ENCODE measurements at places on chromosomes 7 and 10.
A peak's percentile ranks its signal among the peaks of the same experiment; 100 is the strongest.

- DNase-seq = peak; percentile 21
Observed at GRCh38 chr7:1274876-1275375, 42.3 kb downstream of the UNCX start.

GRCh38 chr7:98868450-98868849, 1.4 kb downstream of the TMEM130 start:
- no peak for DNase-seq

- DNase-seq = no peak
Observed at GRCh38 chr10:101120884-101121653, 10.0 kb upstream of the TLX1 start.

DNA sequence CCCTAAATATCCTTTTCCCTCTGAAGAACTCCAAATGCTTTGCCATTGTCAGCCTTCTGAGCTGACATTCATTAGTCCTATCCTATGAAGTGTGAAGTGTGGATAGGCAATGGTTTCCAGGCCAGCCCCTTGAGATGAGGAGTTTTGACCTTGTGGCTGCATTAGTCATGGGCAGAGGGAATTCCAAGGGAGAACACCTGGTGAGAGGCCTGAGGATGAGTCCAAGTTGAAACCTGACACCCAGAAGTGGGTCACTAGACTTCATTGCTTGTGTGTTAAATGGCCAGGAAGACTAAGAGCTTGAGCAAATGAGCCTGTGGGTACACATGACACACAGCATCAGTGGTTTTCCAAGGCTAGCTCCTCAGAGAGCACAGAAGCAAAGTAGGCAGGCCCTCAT, 260.8 kb downstream of the SKAP2 start:
- no peak for DNase-seq

DNA sequence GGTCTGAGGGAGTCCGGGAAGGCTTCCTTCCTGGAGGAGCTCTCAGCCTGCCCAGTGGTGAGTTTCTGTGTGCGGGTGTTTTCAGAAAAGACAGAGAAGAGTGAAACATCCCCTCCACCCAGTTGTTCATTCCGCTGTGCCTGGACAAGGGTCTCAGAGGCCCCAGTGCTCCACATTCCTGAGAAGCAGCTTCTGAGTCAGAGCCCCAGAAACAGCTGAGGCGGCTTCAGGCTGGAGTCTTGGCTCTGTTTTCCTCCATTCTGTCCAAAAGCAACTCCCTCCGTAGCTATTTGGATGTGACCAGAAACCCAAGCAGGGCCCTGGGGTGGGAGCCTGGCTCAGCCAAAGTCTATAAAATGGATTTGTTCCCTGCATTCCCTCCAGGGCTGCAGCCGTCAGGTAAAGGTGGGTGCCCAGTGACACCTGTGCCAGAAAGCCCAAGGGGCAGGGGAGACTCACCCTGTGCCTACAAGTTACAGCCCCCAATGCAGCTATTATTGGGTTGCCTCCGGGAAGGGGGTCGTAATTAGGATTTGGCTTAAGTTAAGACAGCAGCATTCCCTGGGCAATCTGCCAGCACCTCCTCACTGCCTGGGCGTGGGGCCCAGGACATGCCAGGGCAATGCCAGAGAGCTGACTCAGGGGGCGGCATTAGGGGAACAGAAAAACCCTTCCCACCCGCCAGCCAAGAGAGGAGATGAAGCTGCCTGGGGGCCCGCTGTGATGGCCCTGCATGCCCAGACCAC, 13.1 kb upstream of the CAMK2G start:
- peak; percentile 85 for DNase-seq

DNA sequence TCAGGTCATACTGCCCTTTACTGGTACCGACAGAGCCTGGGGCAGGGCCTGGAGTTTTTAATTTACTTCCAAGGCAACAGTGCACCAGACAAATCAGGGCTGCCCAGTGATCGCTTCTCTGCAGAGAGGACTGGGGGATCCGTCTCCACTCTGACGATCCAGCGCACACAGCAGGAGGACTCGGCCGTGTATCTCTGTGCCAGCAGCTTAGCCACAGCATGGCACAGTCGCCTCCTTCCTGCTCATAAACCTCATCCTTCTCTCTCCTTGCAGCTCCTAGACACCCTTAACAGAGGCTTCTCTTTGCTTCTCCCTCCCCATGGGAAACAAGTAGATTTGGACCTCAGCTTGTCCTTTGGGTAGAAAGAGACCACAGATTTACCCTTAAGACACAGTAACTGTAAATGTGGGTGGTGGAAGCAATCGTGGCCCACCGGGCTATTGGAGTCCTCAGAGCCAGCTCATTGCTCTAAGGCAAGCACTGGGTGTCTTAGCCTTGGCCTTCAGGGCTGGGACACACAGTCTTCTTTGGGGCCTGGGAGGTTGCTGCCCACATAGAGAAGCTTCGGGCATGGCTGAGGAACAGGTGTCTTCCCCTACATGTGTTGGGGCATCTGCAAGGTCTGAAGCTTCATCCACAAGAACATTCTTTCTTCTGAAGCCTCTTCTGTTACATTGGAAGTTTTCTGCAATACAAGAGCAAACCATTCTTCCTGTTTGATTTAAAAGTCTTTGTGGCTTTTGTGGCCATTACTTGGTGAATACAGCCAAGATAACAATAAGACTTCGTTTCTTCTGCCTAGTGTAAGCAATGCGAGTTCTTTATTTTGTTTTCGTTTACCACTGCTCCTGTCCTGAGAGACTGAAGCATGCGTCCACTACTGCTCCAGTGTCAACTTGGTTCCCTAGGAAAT, 95.5 kb upstream of the PRSS58 start:
- DNase-seq = no peak

GRCh38 chr7:72078301-72078700, 333.8 kb downstream of the CALN1 start:
- no peak for DNase-seq

- DNase-seq = no peak
Observed at GRCh38 chr10:96701265-96701664, 19.0 kb downstream of the PIK3AP1 start.

DNA sequence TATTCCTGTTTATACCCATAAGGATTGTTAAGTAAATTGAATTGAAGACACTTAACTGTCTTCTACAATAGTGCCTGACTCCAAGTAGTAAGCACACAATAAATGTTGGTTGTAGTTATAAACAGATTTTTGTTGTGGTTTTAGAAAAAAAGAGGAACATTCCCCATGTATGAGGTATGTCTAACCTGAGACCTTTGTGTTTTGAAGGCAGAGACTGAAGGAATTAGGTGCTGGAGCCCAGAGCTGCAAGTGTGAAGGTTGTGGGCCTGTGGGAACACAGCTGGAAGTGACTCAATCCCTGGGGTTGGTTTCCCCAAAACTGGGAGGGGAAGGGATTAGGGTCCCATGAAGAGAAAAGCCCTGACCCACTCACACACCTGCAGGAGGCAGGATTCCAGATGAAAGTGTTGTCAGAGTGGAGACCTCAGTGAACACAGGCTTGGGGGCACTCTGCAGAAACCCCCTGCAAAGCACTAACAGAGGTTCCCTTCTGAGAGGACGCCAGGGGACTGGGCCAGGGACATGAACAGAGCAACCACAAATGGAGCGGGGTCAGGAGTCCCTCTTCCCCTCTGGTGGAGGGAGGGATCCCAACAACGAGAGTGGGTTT, 265.1 kb upstream of the KLF14 start:
- DNase-seq = no peak

GRCh38 chr7:78490524-78490923, 692.0 kb downstream of the PHTF2 start:
- no peak for DNase-seq

DNA sequence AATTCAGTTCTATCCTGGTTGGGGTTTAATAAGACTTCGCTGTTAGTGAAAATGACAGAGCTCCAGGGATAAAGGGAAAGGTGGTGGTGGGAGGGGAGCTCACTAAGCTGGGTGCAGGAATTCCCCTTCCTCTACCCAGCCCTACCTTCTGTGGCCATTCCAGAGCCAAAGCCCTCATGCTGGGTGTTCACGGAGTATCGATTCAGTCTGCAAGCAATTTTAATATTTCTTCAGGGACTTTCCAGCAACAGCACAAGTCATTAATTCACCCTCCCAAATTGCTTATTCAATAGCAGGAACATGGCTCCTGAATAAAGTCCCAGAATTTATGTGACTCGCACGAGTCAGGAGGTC, 22.0 kb downstream of the PAX2 start:
- DNase-seq = no peak

- DNase-seq = no peak
Observed at GRCh38 chr7:92622030-92622429, 31.8 kb upstream of the FAM133B start.

GRCh38 chr10:131017566-131018285, 293.8 kb downstream of the TCERG1L start:
- no peak for DNase-seq

GRCh38 chr7:155951554-155952158, 139.4 kb upstream of the SHH start:
- no peak for DNase-seq

DNA sequence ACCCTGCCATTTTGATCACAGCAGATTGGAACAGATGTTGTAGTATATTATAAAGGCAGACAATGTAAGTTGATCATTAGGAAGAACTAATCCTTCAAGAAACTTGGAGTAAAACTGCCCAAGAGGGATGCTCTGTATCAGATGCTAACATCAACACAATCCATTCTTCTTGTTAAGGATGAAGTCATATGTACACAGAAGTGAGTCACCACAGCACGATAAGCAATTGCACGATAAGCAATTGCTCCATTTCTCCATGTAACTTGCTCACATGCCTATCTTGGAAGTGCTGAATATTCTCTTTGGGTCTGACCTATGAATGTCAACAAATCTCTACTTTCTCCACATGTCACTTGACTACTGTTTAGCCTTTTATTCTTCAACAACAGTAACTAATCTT, 41.5 kb upstream of the DMTF1 start:
- DNase-seq = no peak

DNA sequence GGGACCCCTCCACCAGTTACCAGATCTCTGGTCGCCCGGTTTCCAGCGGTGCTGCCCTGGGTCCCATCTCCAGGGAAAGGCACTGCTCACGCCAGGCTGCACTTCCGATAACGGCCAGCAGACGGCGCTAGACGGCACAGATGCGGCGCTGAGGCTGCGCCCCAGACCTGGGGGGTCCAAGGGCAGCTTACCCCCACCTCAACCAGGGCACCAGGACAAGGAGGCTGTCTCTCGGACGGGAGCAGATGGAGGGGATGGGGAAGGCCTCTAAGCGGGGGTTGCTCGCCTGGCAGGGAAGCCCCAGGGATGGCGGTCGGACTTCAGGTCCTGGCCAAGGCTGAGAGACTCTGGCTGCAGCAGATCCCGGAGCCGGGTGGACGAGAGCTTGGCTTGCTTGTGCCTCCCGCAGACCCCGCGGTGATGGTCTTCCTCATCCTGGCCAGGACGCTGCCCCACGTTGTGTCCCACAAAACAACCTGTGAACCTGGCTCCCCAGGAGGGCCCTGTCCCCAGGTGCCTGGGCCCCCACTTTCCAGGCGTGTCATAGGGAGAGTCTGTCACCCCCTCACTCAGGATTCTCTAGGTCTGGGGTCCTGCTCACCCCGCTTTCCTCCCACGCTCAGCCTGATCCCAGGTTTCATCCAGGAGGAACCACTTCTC, 23.9 kb upstream of the ZNF716 start:
- no peak for DNase-seq

DNA sequence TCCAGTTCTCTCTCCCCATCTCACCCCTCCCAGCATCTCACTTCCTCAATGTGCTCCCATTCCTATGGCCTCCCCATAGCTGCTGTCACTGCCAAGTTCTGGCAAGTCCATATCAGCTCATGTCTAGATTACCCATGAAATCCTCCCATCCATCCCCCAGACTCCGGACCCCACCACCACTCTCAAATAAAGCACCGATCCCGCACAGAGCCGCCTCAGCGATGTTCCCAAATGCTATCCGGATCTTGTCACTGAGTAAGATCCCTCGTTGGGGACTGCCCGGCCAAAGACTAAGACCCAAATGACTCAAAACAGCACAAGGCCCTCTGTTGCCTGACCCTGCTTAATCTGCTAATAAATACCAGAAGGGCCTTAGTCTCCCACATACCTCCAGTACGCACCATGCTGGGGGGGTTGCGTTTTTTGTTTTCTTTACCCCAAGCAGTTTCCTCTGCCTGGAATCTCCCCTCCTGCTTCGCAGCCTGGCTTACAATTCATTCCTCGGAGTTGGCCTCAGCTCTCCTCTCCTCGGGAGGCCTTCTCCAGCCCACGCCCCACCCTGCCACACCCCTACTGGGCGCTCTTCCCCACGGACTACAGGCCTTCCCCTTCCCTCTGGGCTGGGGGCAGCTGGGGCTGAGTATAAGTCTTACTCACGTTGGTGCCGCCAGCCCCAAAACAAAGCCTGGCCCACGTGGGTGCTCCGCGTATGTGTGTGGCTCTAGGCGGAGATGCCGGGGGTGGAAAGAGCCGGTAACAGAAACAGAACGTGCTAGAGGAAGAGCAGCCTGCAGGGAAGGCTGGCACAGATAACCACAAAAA, 1.8 kb upstream of the DUSP5 start:
- peak; percentile 52 for DNase-seq

- no peak for DNase-seq
Observed at GRCh38 chr7:139887992-139888481, 59.0 kb downstream of the TBXAS1 start.

DNA sequence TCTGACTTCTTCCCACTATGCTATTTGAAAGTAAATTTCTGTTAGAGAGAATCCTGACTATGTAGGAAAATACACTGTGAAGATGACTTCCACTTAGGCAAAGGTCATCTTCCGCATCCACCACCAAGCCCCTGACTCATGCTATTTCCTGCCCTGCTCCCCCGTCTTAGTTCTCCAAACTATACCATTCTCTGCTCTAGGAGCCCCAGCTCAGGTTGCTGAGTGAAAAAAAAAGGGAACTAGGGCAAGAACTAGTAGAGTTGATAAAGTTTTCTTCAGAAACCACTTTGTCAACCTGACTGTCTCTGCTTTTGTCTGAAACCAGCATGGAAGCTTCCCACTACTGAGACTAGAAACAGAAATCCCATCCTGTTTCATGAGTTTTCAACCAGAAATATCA, 96.9 kb downstream of the EVX1 start:
- no peak for DNase-seq

GRCh38 chr7:47792521-47793121, 155.6 kb downstream of the PKD1L1 start:
- no peak for DNase-seq

GRCh38 chr10:15433850-15434537, 62.9 kb upstream of the FAM171A1 start:
- no peak for DNase-seq

DNA sequence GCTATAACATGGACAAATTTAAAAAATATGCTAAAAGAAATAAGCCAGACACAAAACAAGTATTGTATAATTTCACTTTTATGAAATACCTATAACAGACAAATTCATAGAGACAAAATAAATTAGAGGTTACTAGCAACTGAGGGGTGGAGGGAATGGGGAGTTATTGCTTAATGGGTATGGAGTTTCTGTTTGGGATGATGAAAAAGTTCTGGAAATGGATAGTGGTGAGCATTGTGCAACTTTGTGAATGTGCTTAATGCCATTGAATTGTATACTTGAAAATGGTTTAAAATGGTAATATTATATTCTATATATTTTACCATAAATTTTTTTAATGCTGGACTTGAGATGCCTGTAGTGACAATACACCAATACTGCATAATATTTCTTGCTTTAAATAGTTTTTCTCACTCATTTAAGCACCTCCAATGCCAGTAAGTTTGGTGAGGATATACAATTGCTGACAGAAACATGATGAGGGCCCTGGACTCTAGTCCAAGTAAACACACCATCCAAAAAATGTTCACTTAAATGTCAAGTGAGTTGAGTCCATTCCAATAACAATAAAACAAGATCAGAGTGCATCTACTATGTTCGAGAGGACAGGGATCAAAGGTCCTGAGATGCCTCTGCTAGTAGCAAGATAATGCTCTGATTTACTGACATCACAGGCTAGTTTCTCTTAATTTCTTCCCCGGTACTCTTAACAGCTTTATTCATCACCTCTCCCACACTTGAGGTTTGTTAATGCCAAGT, 71.9 kb downstream of the NT5C2 start:
- DNase-seq = no peak
